CD8-positive, alpha-beta memory T cell (primary cell): ENCODE measurements at places on chromosomes 13 and 19.
A peak's percentile ranks its signal among the peaks of the same experiment; 100 is the strongest.

DNA sequence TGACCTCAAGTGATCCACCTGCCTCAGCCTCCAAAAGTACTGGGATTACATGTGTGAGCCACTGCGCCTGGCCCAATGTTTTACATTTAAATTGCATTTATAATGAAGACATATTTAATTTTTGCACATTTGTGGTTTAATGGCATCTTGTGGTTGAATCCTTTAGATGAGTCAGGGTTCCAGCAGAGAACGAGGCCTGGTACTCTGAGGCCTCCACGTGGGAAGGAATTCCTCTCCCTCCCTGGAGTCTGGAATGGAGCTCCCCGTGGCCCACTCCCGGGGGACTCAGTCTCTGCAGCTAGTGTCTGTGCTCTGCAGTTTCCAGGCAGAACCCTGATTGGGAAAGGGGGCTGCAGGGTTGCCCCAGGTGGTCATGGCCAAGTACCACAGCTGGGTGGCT lies 24.2 kb downstream of the ZFR2 start:
- DNase-seq = no peak

DNA sequence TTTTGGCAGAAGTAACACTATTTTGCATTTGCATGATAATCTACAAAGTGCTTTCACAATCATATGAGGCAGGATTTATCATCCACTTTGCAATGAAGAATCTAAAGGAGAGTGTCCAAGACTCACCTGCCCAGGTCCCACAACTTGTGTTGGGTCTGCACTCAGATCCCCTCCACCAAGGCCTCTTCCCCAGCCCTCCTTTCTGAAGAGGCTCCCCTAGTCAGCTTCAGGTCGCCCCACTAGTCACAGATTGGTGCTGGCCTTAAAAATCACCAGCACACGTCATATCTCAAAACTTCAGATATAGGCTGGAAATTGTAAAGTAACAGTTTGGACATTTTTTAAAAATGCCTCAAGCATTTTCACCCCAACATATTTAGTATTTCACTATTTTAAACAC lies 17.5 kb downstream of the ATP7B start:
- no peak for DNase-seq

DNA sequence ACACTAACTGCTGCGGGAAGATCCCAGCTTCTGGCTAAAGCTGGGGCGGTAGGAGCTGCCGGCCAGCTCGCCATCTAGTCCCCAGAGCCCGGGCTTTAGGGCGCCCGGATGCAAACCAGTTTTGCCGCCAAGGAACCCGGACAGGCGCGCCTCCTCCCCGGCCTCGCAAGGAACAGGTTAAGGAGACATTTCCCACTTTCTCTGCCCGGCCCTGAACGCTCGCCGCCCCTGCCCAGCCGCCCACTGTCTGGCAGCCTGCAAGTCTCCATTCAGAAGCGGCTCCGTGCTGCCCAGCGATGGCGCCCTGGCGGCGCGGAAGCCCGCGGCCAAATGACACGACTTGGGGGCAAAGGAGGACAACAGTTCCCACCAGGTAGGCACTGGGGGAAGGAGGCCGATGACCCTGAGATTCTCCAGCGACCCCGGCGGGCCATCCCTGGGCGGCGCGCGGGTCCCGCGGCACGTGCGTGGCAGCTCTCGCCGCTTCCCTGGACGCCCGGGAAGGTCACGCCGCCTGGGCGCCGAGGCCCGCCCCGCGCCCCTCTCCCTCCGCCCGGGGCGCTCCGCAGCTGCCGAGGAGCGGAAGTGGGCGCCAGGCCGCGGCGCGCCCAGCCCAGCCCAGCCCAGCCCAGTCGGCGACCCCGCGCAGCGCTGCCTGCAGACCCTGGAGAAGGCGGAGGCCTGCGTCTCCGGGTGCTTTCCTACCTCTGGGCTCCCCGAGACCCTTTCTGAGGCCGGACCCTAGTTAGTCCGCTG lies 42.2 kb upstream of the HNRNPA1L2 start:
- no peak for DNase-seq

- DNase-seq = no peak
Measured at GRCh38 chr13:34776390-34776981, 165.6 kb upstream of the NBEA start.

DNA sequence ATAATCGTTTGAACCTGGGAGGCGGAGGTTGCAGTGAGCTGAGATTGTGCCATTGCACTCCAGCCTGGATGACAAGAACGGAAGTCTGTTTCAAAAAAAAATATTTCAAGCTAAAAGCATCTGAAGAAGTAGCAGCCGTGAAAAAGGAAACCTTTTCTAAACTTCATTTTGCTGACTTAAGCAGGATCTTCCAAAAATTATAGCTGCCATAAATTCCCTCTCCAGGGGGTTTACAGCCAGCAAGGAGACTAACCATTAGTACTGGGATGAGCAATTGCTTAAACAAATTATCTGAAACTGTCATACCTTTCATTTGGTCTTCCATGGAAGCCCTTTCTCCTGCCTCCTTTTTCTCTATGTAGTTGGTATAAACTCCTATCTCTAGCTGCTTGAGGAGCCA lies 69.9 kb upstream of the TSC22D1 start:
- DNase-seq = no peak

- DNase-seq = no peak
Measured at GRCh38 chr13:110006304-110006703, 219.9 kb upstream of the IRS2 start.

DNA sequence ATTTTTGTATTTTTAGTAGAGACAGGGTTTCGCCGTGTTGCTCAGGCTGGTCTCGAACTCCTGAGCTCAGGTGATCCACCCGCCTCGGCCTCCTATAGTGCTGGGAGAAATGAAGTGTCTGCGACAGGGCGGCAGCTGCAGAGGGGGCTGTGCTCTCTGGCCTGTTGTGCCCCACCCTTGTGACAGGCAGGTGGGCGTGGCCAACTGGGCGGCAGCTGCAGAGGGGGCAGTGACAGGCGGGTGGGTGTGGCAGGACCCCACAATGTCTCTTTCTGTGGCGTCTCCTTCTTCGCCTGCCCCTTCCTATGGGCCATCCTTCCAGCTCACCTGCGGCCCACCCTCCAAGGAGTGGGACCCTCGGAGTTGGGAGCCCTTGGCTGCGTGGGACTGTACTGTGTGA lies 11.8 kb downstream of the STK11 start:
- no peak for DNase-seq

DNA sequence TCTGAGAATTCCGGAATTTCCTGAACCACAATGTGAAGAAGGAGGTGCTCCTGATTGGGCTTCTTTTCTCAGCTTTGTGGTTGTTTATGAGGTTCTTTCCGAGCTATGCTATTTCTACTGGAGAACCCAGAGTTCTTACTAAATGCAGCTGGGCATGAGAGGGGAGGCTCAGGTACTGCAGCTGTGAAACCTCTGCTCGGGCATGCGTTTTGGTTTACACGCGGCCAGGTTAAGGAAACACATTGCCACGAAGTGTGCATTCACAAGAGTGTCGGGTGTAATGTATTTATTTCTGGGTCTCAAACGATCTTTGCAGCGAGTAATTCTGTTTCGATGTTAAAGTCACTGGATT lies 661 bp upstream of the MIR17HG start:
- peak; percentile 10 for DNase-seq

DNA sequence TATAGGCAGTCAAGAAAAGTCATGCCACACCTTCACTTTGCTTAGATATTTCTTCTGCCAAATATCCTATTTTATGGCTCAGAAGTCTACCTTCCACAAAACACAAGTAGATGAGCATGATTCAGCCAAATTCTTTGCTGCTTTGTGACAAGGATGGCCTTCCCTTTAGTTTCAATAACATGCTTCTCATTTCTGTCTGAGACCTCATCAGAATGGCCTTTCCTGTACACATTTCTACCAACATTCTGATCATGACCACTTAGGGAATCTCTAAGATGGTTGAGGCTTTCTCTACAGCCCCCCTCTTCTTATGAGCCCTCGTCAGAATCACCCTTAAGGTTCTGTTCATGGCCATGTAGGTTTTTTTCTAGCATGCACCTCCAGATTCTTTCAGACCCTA lies 96.2 kb downstream of the COL4A2 start:
- no peak for DNase-seq

DNA sequence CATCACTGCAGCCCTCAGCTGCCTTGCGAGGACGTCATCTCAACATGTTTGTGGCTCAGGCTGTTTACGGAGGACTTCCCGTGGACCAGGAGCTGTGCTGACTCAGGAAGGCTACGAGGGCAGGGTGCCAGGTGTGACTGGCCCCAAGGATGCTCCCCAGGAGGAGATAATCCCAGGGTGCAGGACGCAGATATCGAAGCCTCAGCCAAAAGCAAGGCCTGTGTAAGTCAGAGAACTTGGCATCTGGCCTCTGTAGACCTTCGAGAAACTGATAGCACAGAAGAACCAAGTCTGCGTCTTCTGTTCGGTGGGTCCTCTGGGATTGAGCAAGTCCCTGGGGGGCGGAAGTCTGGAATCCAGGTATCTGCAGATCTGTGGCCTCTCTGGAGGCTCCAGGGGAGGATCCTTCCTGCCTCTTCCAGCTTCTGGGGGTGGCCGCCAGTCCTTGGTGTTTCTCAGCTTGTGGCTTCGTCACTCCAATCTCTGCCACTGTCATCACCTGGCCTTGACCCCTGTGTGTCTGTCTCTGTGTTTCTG lies 2.6 kb upstream of the DOHH start:
- no peak for DNase-seq

- no peak for DNase-seq
Measured at GRCh38 chr13:48068036-48068435, 26.9 kb downstream of the MED4 start.

GRCh38 chr19:35618857-35619256 lies 6.3 kb downstream of the HAUS5 start:
- no peak for DNase-seq

GRCh38 chr19:44308011-44308410 lies 3.2 kb upstream of the ZNF235 start:
- no peak for DNase-seq

- no peak for DNase-seq
Measured at GRCh38 chr13:58542530-58542929, 911.0 kb downstream of the PCDH17 start.

GRCh38 chr19:10553943-10554381 lies 10.3 kb downstream of the ATG4D start:
- DNase-seq = peak; percentile 84

GRCh38 chr19:38650172-38650775 lies 2.8 kb downstream of the ACTN4 start:
- DNase-seq = no peak

GRCh38 chr13:110057052-110057451 lies 249.9 kb downstream of the COL4A1 start:
- no peak for DNase-seq

DNA sequence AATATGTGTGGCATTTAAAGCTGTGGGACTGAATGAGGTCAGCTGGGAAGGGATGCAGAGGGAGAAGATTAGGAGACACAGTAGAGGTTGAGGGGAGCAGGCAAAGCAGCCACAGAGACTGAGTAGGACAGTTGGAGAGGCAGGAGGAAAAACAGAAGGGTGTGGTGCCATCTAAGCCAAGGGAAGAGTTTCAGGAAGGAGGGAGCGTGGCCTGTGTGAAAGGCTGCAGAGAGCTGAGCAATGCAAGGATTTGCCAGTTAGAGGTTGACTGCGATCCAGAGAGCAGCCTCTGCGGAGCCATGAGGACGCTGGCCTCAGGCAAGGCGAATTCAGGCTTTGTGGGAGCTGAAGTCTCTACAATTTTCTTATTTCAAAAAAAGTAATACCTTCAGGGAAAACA lies 28.9 kb downstream of the SOX21 start:
- no peak for DNase-seq

DNA sequence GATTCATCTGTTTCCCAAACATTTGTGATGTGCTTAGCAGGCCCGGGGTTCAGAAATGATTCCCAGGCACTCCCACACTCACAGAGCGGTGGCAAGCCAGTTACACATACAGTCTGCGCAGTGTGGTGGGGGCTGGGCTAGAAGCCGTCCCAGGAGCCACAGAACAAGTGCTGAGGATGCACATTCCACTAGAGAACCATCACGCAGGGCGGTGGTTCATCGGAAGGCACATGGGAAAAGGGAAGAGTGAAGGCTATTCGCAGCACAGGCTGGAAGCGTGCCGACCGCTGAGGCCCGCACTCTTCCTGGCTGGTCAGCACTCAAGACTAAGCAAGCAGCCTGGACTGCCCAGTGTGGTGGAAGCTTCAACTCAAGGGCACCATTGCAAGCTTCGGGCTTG lies 126.3 kb upstream of the SLC7A1 start:
- DNase-seq = no peak

DNA sequence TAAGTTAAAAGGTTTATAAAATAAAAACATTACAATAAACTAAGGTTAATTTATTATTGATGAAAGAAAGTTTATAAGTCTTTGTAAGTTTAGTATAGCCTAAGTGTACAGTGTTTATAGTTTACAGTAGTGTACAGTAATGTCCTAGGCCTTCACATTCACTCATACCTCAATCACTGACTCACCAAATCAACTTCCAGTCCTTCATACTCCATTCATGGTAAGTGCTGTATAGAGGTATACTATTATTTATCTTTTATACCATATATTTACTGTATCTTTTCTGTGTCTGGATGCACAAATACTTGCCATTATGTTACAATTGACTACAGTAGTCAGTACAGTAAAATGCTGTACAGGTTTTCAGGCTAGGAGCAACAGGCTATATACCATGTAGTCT lies 490.0 kb downstream of the GPC6 start:
- no peak for DNase-seq

- no peak for DNase-seq
Measured at GRCh38 chr19:12162513-12162881, 399 bp upstream of the ZNF136 start.

DNA sequence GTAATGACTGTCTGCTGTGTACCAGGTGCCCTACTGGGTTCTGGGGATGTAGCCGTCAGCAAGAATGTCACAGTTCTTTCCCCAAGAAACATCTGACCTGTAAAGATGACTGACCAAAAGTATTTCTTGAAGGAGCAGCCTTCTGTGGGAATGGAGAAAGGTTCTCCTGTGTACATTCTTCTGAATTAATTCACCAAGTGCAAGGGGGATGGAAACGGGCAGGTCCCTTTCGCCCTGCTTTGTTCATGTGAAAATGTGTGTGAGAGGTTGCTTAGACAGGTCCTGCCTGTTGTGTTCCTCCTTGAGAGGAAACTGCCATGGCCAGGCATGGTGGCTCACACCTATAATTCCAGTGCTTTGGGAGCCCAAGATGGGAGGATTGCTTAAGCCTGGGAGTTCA lies 57.0 kb downstream of the SLC7A9 start:
- DNase-seq = no peak

GRCh38 chr19:44620667-44621066 lies 7.3 kb downstream of the IGSF23 start:
- DNase-seq = no peak

DNA sequence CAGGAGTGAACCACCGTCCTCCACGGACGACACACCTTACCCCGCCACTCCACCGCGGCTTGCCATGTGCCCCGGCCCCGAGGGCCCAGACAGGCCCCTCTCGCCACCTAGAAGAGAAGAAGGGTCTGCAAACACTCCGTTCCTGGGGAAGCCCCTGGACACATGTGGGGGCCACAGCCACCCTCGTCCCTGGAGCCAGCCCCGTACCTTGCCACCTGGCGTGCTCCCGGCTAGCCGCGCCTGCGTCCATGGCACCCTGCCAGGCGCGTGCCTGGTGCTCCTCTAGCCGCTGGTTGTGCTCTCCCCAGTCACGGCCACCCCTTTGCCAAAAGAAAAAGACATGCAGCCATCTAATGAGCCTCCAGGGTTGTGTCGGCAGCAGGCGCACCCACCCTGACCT lies 19.9 kb upstream of the TINCR start:
- DNase-seq = no peak
